ENCODE measurements at places on chromosomes 4 and X.

DNA sequence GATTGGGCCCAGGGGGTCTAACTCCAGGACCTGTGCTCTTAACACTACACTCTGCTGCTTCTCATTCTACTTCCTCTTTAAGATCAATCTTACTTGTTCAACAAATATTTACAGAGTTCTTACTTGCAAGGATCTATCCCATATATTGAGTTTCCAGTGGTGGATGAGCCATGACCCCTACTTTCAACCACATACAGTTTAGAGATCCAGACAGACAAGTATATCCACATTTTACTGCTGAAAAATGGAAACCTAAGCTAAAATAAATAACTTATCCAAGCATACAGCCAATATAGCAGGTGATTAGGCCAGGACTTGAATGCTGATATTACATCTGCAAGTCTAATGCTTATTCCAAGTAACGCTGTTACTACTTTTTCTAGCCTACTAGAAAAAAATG, 18.7 kb downstream of the TMEM150C start:
- no peak for DNase-seq

- DNase-seq, result no peak
Measured at GRCh38 chr4:138875891-138876608, 139.5 kb upstream of the NOCT start.

GRCh38 chr4:182090186-182090585, 153.0 kb upstream of the TENM3 start:
- DNase-seq, result no peak

DNA sequence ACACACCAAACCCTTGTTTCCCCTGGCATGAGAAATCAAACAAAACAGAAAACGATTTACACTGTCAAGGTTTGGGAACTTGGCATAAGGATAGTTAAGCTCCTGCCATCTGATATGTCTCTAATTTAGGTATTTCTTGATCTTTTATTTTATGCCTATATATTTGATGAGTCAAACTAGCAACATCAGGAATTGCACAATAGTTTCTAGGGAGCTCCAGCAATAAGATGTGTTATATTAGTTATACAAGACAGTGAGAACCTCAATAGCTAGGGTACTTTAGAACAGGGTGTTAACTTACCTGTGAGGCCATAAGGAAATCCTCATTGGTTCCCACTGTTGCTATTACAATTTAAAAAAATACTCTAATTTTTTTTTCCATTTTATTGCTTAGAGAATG, 474.2 kb downstream of the GBA3 start:
- DNase-seq, result no peak

DNA sequence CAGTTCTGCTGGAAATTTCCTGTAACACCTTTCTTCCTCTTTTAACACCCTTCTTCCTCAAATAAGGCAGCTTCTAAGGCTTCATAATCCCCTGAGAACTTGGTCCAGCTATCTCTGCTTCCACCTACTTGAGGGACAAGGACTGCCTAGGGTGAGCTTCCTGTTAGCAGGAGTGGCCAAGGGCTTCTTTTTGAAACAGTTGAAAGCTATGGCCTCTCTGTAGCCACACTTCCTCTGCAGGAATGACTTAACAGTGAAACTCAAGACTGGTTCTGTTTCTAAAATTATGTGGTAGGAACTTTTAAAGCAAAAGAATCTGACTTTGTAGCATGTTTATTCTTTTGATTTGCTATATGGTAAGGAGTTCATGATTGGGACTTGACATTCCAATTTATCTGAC, 108.5 kb upstream of the WDR1 start:
- DNase-seq, result no peak

DNA sequence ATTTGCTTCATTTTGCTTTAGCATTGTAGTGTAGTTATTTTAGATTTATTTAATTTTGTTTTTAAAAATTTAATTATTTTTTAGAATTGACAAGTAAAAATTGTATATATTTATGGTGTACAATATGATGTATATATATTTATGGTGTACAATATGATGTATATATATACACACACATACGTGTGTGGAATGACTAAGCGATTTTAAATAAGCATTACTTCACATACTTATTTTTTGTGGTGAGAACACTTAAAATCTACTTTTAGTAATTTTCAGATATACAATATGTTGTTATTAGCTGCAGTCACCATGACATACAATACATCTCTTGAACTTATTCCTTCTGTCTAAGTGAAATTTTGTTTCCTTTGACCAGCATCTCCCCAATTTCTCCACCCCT, 172.9 kb downstream of the SPRY1 start:
- no peak for DNase-seq

GRCh38 chr4:88018466-88018865, 11.0 kb downstream of the PKD2 start:
- no peak for DNase-seq

GRCh38 chr4:184825141-184825895, 450 bp downstream of the ACSL1 start:
- no peak for DNase-seq

DNA sequence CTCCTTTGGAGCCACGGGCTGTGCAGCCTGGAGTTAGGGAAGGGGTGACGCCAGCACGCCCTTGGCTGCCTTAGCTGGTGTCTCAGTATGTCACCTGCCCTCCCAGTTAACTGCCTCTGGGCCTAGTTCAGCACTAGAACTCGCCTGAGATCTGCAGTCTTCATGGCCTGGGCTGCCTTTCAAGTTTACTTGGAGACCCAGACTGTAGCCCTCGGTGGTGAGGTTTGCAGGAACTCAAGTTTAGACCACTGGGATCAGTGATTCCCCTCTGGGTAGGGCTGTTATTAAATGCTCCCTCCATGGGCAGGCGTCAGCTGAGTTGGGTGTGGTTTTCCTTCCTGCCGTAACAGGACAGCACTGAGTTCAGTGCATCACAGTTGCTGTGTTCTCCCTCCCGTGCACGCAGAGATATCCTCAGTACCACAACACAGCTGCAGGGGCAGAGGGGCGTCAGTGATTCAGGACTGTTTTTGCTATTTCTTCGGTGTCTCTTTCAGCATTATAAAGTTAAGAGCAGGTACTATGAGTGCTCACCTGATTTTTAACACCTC, 30.5 kb downstream of the PLAC8 start:
- no peak for DNase-seq

DNA sequence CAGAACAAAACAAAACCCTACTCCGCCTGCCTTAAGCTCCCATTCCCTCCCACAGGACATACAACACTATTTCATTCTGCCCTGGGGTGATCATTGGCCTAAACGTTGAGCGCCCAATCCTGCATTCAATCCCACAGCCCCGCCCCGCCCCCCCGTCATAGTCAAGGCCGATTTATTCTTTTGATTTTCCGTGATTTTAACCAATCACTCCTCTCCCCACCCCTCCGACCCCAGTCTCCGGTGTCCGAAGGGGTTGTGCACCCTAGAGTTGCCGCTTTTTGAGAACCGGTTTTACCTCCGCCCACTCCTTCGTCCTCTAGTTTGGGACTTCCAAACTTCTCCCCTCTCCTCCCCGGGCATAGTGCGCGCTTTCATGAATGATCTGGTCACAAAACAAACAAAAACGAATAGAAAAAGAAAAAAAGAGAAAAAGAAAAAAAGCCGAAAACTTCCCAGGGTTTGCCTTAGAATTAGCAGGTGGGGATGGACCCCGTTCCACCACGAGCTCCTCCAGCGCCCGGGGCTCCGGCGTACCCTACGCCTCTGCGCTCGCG, 446 bp upstream of the UBE2A start:
- no peak for DNase-seq

DNA sequence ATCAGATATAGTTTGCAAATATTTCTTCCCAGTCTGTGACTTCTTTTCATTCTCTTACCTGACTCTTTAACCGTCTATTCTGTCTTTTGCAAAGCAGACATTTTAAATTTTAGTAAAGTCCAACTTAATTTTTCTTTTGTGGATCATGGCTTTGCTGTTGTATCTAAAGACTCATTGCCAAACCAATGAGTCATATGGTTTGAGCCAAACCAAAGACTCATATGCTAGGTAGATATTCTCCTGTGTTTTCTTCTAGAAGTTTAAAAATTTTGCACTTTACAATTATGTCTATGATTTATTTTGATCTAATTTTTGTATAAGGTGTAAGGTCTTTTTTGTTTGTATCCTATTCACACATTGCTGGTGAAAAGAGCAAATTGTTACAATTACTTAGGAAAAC, 446.8 kb downstream of the ANKRD50 start:
- DNase-seq, result no peak

GRCh38 chr4:8162625-8163024, 4.0 kb upstream of the ABLIM2 start:
- no peak for DNase-seq

GRCh38 chr4:119039779-119040178, 95.9 kb upstream of the MYOZ2 start:
- no peak for DNase-seq

DNA sequence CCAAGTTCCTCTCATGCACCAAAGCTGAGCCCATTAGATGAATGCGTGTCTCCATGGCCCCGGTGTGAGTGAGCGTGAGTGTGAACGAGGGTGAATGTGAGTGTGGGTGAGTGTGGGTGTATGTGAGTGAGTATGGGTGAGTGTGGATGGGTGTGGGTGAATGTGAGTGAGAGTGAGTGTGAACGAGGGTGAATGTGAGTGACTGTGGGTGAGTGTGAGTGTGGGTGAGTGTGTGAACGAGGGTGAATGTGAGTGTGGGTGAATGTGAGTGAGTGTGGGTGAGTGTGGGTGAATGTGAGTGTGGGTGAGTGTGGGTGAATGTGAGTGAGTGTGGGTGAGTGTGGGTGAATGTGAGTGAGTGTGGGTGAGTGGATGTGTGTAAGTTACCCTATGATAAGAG, 1521.8 kb upstream of the TENM3 start:
- DNase-seq, result no peak

GRCh38 chr4:73221734-73222133, 36.9 kb downstream of the ANKRD17 start:
- no peak for DNase-seq

DNA sequence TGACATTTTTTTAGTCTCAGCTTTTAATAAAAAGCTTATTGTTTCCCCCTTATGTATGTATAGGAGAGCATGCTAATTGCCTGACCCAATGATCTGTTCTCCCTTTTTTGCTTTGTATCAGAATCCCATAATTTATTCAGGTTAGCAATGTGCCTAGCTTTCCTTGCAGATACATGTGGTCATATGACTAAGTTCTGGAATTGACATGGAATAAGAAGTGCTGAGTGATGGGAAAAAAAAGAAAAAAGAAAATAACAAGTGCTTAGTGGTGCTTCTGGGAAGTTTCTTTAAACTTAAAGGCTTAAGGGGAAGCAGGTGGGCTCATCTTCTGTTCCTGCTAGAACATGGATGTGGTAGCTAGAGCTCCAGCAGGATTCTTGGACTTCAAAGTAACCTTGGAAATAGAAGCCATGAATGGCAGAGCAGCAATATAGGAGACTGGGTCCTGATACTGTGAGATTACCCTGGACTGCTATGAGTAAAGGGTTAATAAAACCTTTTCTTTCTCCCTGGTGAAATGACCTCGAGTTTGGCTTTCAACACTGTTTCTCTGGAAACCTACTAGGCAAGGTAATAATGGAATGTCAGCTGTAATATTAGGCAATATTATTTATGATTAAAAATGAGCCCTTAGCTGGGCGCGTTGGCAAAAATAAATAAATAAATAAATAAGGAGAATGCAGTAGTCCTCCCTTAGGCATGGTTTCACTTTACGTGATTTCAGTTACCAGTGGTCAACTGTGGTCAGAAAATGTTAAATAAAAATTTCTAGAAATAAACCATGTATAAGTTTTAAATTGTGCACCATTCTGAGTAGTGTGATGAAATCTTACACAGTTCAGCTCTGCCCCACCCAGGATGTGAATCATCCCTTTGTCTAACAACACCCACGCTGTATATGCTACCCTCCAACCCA, 16.7 kb upstream of the RBM41 start:
- no peak for DNase-seq

DNA sequence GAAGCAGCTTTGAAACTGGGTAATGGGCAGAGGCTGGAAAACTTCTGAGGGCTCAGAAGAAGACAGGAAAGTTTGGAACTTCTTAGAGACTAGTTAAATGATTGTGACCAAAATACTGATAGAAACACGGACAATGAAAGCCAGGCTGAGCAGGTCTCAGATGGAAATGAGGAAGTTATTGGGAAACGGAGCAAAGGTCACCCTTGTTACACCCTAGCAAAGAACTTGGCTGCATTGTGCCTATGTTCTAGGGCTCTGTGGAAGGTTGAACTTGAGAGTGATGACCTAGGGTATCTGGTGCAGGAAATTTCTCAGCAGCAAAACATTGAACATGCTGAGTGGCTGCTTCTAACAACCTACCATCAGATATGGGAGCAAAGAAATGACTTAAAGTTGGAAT, 50.8 kb upstream of the FBXW7 start:
- no peak for DNase-seq

DNA sequence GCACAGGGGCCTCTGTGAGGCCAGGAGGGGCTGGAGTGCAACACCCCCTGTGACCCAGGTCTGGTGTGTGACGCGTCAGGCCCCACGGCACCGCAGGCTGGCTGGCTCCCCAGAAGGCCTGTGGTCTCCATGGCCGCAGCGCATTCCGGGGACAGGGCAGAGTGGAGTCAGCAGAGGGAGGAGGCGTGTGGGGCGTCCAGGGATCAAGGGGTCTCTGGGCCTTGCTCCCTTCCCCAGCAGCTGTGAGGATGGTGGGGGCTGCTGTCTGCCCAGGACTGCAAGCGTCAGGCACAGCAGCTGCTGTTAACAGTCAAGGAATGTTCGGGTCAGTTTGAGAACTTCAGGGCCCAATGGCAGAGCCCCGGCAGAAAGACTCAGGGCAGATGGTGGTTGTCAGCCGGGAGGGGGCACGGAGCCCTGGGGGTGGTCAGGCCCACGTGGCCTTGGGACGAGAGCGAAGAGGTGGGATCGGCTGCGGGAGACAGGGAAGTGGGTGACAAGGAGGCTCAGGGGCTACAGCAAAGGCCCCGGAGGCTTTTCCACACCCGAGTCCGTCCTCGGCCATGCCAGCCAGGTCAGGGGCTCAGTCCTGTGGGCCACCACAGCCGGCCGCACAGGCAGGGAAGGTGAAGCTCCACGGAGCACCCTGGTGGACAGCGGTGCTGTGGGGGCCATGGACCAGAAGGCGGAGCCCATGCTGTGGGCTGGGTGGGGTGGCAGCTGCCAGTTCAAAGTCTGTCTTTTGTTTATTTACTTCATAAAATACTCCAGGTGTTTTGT, 18.3 kb downstream of the PCGF3 start:
- no peak for DNase-seq

DNA sequence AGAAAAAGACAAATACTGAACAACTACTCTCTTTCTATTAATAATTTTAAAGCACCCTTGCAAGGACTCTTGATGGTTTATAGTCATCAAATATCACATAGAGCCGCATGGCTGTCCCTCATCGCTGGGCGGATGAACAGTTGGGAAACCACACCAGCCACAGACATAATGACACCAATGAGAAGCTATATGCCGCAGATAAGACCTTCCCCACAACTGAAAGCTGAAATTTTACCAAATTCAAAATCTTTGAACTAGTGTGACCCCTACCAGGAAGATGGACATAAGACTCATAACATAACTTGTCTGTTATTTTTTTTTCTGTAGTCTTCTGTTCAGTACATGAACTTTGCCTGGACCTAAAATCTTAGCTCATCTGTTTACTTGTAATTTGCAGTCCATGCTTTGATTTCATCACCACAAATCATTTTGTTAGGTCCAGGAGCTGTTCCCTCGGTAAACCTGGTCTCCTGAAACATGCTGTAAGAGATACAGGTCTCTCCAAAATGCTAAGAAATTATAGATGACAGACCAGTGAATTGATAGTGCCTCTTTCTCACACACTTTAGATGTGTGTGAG, 157.3 kb upstream of the RAPGEF2 start:
- no peak for DNase-seq

- no peak for DNase-seq
Measured at GRCh38 chrX:71128166-71128833, 9.9 kb downstream of the MED12 start.

Measured in type B pancreatic cell (in vitro differentiated cells).